ENCODE measurements at places on chromosomes 6 and 20.

- DNase-seq, result no peak
These were observed 17.3 kb downstream of the TNFAIP3 start for GRCh38 chr6:137884149-137884909.

DNA sequence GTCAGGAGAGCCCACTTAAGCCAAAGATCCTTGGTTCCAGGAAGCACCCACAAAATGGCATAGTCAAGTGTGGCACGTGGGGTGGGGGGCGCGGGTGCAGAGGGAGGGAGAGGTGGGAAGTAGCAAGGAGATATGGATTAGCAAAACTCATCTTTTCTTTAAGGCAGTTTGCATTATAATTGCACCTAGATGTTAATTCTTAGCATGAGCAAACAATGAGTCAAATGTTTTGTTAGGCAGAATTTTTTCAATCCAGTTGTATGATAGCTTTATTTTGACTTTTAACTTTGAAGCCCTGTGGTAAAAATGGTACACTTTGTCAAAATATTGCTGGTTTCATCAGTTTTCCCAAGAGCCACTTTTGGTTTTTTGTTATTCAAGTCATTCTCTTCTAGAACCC, 15.0 kb downstream of the SCAND1 start:
- no peak for DNase-seq

- DNase-seq, result no peak
These were observed 3.9 kb downstream of the FABP7 start for GRCh38 chr6:122783401-122783800.

- DNase-seq, result no peak
These were observed 394.5 kb downstream of the PLCB1 start for GRCh38 chr20:8526610-8527009.

DNA sequence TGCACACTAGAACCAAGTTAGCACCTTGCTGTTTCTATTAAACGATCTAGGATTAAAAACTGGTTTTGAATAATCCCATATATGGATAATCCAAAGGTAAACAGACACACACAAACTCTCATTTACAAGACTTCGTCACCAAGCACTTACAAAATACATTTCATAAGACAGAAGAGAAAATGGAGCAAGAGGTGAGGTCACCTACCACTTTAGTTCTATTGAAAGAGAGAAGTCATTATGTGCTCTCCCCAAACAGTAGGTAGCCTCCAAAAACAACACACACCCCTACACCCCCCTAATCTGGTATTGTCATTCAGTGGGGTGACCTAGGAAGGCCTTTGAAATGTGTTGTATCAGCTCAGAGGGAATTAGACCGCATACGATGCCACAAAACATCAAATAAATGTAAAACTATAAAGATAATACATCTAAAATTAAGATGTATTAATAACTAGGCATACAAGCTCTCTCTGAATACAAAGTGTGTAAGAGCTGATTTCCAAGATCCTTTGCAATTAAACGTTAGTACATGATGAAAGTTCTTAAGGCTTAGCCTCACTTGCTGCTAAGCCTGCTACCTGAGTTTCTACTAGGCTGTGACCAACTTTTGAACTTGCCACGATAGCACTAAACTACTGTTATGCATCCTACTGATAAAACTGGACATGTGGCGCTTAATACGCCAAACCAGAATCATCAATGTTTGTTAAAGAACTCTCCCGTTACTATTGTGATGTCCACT, 1.6 kb downstream of the SRPK1 start:
- DNase-seq, result no peak

GRCh38 chr20:47250360-47250759, 106.1 kb downstream of the ZMYND8 start:
- DNase-seq, result no peak

- no peak for DNase-seq
These were observed 41.9 kb downstream of the EYA2 start for GRCh38 chr20:46936415-46937156.

DNA sequence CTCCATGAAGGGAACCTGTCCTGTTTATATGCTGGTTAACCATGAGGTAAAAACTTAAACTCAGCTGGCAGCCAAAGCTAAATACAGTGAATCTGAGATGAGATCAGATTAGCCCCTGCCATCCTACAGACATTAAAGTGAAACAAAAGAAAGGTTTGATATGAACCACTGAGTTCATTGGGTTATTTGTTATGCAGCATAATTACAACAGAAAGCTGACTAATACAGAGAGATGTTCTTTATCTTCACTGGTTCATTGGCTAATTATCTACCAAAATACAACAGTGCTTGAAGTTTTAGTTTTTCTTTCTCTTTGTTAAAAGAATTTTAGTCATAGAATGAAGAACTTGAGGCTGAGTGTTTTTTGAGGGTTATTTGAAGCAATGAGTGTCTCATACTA, 307.6 kb upstream of the FERMT1 start:
- DNase-seq, result no peak

DNA sequence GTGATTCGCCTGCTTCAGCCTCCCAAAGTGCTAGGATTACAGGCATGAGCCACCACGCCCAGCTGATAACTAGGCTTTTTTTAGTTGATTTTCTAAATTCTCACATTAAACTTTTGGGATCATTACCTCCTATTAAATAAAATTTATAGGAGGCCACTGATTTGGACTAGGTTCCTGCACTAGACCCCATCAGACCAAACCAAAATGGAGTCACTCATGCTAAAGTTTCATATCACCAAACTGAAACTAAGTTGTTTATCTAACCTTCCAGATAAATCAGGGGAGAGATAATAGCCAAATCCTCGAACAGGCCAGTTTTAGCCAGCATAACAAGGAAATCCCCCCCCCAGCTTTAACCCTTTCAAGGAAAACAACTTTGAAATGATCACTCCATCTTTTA, 98.4 kb upstream of the SLC22A16 start:
- no peak for DNase-seq

DNA sequence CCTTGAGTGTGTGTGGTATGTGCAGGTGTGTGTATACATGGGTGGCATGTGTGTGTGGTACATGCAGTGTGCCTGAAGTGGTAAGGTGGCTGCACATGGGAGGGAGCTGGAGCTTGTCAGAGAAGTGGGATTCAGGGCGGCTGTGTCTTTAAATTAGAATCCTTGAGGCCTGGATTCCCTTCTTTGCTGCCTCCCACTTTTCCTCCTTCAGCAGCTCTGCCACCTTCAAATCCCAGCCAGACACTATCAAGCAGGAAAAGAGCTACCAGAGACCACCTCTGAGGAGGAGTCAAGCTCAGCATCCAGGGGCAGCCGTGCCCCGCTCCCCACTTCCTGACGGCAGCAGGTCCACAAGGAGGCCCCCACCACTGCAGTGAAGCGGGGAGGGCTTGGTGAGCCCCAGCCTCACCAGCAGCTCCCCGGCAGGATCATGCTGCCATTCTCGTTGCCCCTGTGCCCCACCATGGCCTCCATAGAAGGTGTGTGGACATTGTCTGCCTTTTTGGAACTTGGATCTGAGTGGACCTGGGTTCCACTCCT, 131.0 kb upstream of the MLN start:
- no peak for DNase-seq

- DNase-seq, result no peak
These were observed 73.1 kb downstream of the NOL4L start for GRCh38 chr20:32512047-32512385.

DNA sequence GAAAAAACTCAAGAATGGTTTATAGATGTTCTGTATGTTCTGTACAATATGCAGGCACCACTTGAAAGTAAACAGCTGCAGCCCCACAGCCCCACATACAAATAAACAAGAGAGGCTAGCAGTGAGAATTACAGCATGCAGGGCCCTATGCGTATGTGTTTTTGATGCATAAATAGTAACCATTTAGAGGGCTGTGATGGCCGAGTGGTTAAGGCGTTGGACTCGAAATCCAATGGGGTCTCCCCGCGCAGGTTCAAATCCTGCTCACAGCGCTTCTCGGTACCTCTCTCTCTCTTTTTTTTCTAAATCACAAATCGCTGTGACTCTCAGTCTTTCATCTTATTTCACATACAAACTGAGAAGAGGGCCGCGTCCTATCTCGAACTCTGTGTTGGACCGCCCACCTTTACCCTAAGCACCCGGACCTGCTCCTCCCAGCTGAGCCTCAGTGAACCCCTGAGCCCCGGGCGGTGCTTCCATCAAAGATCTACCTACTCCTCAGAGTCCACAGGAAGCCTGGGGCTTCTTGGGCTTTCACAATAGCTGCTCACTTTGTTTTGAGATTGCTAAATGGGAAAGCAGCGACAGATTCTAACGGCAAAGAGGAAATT, 37.7 kb upstream of the PRSS16 start:
- no peak for DNase-seq

GRCh38 chr6:159056003-159056402, 11.2 kb upstream of the TAGAP start:
- no peak for DNase-seq

DNA sequence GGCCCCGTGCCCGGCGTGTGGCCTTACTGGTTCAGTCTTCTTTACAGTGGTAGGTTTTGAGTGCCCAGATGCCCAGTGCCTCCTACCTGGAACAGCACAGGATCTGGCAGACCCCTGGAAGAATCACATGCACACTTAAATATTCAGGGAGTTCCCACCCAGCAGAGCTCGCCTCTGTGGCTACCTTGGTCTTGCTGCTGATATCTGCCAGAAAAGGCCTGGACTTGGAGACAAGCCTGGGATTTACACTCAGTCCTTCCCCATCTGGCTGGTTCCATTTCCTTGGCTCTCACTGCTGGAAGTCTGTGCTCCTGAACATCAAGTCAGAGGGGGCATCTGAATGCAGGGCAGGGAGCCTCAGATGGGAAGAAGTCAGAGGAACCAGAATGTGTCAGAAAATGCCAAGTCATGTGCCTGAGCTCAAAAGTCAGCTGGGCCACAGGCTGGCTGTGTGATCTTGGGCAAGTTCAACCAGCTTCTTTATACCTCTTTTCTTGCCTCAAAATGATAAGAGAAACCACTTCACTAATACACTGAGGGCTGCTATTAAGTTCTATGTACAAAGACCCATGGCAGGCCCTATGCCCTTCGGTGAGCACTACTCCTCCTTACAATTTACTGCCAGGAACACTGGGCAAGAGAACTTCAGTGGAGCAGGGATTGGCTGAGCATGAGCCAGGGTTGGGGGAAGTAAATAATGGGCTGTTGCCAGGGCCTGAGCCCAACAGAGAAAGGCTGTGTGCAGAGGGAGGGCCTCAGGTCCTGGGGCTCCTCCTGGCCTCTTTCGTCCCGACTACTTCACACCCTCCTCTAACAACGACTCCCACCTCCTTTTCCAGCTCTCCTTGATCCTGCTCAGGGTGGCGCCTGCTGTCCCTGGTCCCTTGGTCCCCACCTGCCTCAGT, 158.1 kb upstream of the PROKR2 start:
- peak; percentile 28 for DNase-seq

DNA sequence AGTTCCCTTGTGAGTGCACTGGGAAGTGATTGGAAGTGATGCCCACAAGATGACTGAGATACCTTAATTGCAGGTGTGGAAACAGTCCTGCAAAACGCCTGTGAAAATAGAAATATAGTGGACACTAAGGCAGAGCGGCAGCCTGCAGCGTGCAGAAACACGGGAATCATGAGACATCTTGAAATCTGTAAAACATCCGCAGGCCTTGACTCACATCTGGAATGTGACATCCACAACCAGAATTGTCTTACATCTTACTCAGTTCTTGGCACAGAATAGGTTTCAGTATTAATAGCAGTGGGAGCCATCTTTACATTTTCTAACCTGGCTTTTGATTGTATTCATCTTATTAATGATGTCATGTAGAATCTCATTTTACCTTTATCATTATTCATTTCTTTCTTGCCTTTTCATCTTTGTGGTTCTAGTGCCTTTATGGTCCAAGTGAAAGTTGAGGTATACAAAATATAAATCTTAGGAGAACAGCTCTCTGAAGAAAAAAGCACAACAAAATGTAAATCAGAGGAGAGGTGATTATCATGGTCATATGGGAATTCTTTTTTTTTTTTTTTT, 44.6 kb downstream of the CDYL start:
- DNase-seq, result no peak

- no peak for DNase-seq
These were observed 86.3 kb downstream of the SOX4 start for GRCh38 chr6:21679761-21680265.

- DNase-seq, result no peak
These were observed 230.1 kb downstream of the SYNDIG1 start for GRCh38 chr20:24699321-24700165.

DNA sequence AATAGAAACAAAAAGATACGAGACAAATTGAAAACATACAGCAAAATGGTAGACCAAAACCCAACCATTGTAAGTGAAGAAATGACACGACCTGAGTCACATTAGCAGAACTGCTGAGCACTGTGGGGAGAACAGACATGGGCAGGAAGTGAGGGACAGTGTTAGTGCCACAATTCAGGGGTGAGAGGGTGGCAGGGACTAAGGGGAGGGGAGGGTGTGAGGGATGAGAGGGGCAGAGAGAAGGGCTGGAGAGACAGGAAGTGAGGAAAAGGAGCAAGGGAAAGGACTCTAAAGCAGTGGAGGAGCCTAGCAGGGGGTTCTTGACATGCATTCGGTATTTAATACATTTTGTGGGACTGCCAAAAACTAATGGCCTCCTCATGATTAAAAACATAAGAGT, 45.0 kb upstream of the TRIM26 start:
- DNase-seq, result no peak

- DNase-seq, result no peak
These were observed 304.6 kb downstream of the THBS2 start for GRCh38 chr6:168948990-168949531.

DNA sequence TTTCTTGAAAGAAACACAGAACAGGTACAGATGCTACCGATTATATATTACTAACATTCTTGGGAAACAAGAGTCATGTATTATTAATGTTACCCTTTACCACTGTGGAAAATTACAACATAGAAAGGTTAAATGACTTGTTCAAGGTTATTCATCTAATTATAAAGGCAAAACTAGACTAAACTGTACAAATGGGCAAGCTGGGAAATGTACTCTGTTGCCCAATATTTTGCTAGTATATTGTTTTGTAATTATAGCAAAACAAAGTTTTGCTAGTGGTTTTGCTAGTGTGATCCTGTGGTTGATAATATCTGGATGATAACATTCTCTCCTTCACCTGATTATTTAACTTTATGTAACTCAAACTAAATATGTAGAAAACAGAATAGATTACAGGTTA, 96.5 kb downstream of the TINAG start:
- DNase-seq, result no peak

DNA sequence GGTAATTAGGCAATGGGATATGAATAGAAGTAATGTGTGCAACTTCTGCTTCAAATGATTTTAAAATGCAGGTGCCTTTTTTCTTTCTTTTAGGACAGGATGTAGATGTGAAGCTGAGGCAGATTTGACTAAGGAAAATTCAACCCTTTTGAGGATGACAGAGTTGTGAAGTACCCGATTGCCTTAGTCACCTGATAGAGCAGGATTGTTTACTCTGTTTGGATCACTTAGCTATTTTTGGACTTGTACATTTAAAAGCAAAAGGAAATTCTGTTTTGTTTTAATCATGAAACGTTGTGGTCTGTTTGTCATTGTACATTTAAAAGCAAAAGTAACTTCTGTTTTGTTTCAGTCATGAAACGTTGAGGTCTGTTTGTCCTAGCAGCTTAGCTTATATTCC, 143.4 kb downstream of the FAM83B start:
- DNase-seq, result no peak

Data from NCI-H1092 treated with DMSO at 0.1 percent for 48 hours (cell line).